ENCODE measurements at places on chromosomes 2 and 18. TPM values are rescaled to one million over a fixed set of nuclear protein-coding genes. Genes with fewer than 3 reads are reported as not detected.

Gene CYBRD1
- total RNA-seq = 100 TPM

Gene CCDC141
- under 0.01 TPM for total RNA-seq

Gene MYO3B
- total RNA-seq = under 0.01 TPM

Gene GAREM1
- total RNA-seq = 8.1 TPM

Gene ATOH8
- total RNA-seq = 5.5 TPM

Gene CDH20
- total RNA-seq = 0.20 TPM

Gene FBXO15
- 0.37 TPM for total RNA-seq

Gene ASPRV1
- 0.20 TPM for total RNA-seq

Gene ZAP70
- total RNA-seq = not detected

Gene RTP5
- total RNA-seq = not detected

Gene FZD7
- total RNA-seq = 7.0 TPM

Gene QPCT
- total RNA-seq = 6.5 TPM

Gene KCNG3
- total RNA-seq = not detected

Gene MERTK
- total RNA-seq = 0.39 TPM

Measured in subcutaneous preadipocyte (primary cell).